Stimulated activated CD8-positive, alpha-beta memory T cell treated with anti-CD3 and anti-CD28 coated beads, Interleukin-15, amount 100 ng/mL, for 48 hours (primary cell): ENCODE measurements at places on chromosomes 13 and 19.
A peak's percentile ranks its signal among the peaks of the same experiment; 100 is the strongest.

GRCh38 chr13:100674572-100674871 lies at the start of gene TMTC4:
TSS of gene TMTC4 (minus strand) at chr13:100674795. CDS start at chr13:100670362, 4,433 bp downstream.
- no peak for DNase-seq

DNA sequence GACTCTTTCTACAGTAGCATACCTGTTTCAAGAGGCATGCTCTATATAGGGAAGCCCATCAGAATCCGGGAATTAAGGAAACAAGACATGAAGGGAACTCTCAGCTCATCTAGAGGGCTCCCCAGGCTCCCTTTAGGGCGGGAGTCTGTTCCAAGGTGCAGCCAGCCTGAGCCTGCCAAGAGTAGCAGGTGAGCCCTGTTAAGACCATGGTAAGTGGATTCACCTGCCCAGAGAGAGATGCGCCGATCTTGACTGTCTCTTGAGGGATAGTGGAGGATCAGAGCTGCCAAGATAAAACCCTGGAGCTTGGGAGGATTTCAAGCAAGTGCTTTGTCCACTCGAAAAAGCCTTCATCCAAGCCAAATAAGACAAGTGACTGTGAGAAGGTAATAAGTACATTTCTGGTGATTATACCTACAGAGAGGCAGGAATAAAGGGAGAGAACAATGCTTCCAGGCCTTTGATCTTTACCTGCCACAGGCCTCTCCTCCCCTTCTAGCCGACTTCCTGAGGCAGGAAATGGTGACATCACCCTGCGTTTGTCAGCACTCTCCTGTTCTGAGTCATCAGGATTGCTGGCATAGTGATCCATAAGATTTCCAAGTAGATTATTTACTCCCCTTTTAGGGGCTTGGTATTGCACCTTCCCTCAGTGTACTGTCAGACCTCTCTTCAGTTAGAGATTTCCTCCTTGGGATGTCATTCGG lies 31.5 kb downstream of the KLF5 start:
- DNase-seq, result no peak

- no peak for DNase-seq
Observed at GRCh38 chr13:109483284-109483683, 303.1 kb downstream of the IRS2 start.

DNA sequence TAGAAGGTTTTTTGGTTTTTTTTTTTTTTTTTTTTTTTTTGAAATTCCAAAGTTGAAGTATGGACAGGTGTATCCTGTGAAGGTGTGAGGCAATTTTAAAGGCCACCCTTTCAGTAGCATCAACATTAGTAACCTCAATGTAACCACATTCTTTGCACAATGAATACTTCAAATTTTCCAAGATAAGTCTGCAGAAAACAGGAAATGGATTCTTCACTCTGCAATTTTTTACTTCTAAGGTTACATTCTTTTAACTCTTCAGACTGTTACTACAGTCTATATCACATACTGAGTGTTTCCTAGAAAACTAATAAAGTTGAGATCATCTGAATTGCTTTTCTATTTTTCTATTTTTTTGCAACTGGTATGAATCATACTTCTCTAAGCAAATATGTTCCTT lies 569.0 kb upstream of the GPC6 start:
- no peak for DNase-seq

DNA sequence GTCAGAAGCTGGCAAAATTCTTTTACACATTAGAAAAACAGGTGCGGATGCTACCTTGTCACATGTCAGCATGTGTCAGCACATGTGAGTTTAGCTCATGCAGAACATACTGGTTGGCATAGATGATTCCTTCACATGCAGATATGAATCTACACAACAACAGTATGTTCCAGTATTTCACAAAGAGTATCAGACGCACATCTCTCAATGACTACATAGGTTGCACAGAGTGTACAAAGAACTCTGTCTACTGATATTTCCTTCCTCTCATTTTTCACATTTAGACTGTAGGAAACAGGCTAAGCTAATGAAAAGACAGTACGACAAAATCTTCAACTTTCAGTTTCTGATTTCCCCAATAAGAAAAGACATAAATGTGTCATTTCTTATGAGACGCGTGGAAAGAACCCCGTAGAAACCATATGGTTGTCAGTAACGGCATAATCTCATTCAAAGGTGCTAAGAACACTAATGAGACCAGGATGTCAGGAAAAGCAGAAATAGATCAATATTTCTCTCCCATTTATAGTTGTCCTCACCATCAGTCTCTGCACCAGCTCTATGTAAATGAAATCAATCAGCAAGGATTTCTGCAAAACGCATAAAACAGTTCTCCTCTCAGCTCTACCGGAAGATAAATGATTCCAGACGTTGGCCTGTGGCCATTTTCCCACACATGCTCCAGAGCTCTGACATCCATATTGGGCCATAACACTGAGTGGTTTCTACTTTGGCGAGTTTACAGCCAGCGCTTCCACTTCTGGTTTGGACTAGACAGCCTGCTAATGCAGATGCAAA lies 81.2 kb downstream of the STARD13 start:
- DNase-seq, result no peak

DNA sequence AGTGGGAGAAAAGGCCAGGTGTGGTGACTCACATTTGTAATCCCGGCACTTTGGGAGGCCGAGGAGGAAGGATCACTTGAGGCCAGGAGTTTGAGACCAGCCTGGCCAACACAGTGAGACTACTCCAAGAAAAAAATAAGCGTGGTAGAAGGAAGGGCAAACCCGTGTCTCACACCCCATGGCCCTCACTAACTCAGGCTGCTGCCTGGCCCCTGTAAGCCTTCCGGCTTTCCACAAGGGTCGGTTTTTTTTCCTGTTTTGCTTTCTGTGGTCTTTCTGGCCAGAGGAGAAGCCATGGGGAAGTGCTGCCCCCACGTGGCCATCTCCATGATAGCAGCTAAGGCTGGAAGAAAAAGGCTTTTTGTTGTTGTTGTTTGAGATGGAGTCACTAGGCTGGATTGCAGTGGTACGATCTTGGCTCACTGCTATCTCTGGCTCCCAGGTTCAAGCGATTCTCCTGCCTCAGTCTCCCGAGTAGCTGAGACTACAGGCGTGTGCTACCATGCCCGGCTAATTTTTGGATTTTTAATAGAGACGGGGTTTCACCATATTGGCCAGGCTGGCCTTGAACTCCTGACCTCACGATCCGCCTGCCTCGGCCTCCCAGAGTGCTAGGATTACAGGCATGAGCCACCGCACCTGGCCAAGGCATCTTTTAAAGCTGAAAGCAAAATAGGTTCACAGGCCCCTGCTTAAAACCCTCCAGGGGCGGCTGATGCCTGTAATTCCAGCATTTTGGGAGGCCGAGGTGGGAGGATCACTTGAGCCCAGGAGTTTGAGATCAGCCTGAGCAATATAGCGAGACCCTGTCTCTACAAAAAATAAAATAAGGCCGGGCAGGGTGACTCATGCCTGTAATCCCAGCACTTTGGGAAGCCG lies 7.5 kb upstream of the ARHGEF18 start:
- DNase-seq, result peak; percentile 64

- DNase-seq, result no peak
Observed at GRCh38 chr13:58455094-58455493, 823.5 kb downstream of the PCDH17 start.

- no peak for DNase-seq
Observed at GRCh38 chr19:51511353-51511752, 9.8 kb upstream of the SIGLEC12 start.

GRCh38 chr19:13860679-13861391 lies 16.1 kb upstream of the NANOS3 start:
- DNase-seq, result no peak

DNA sequence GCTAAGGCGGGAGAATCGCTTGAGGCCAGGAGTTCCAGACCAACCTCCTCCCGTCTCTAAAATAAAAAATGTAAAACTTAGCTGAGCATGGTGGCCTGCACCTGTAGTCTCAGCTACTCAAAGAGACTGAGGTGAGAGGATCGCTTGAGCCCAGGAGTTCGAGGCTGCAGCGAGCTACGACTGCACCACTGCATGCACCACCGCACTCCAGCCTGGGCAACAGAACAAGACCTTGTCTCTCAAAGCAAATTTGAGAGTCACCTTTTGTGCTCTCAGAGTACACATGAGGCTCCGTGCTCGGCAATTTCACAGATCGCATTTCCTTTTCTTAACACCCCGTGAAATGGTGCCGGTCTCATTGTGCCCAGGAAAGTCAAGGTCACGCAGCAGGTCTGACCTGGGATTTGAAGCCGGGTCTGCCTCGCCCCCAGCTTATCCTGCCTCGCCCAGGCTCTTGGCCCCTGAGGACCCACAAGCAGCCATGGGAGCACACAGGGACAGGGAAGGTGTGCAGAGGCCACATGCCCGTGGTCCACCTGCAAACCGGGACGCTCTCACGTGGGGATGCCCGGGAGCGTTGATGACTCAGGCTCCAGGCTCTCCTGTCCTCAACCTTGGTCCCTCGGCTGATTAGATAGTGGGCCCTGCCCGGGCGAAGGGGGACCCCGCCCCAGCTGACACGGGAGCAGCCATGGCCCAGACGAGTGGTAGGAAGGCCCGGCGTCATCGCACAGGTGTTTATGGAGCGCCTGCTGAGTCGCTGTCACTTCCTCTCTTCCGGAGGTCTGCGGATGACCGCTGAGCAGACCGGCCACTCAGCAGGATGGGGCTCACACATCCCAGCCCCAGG lies 1.1 kb upstream of the SMIM24 start:
- DNase-seq, result no peak

- no peak for DNase-seq
Observed at GRCh38 chr19:47719047-47719859, 6.0 kb downstream of the EHD2 start.

DNA sequence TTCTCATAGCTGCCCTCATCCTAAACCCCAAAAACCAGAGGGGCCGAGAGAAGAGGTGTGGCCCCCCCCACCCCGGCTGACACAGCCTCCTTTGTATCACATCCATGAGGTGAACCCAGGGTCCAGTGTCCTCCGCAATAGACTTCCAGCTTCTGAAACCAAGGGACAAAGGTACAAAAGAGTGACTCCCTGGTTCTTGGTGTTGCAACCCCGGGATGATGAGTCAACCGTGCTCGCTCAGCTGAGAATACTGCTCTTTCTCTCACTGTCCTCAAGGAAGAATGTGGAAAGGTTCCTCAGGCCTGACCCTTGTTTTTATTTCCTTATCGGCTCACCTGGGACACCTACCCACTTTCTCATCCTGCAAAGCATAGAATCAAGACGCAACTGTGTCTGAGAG lies 5.5 kb downstream of the SLC15A1 start:
- DNase-seq, result no peak

GRCh38 chr19:16062789-16063188 lies 13.5 kb upstream of the TPM4 start:
- DNase-seq, result no peak

GRCh38 chr13:111954661-111955411 lies 112.1 kb upstream of the SOX1 start:
- DNase-seq, result no peak

DNA sequence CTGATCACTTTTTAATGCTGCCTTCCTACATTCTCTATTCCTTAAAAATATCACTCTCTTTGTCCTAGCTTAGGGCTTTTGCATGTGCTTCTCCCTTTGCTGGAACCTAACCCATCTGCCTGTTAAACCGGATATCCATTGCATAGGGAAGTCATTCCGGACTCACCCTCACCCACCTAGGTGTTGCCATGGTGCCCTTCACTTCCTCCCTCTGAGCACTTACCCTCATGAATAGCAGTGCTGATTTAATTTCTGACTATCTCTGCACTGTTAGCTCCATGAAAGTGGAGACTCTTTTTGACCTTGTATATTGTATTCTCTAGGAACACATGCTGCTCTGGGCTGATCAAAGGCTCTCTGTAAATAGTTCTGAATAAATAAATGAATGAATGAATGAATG lies 401.9 kb downstream of the PCDH20 start:
- DNase-seq, result no peak

GRCh38 chr13:85887406-85887805 lies 88.2 kb upstream of the SLITRK6 start:
- no peak for DNase-seq

DNA sequence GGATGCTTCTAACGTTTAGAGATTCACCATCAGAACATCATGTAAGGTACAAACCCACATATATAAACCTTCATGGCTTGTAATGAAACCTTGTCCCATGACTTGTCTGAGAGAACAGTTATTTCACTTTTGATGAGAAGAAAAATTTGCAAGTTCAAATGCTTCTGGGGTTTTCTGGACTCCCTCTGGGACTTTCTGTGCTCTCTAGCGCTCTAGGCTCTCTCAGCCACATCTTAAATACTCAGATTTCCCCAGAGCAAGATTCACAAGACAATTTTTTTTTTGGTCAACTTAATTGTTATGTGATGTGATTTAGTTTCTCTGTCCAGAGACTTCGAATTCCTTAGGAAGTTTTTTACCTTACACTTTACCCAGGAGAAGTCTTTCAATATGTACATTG lies 282.8 kb upstream of the EDNRB start:
- no peak for DNase-seq

DNA sequence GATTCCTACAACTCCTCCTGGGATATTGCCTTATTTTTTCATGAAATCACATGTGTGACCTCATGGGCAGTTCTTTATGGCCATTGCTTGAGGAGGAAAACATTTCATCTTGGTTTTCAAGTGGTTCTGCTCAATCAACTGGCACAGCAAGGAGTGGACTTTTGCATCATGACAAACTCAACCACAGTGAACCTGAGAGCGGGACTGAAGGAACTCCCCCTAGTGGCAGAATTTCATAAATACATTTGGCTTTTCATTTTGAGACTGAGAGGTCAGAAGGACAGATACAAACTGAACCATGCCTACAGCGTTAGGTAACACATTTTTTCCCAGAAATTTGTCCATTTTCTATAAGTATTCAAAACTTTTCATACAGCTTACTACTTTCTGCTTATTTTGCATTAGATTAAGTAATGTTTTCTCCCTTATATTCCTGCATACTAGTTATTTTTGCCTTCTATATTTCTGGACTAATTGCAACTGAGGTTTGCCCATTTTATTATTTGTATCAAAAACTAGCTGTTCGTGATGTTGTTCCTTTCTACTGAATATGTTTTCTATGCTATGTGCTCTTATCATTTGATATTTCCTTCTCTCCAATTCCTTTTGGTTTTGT lies 13.4 kb upstream of the SIGLEC12 start:
- DNase-seq, result no peak

- DNase-seq, result no peak
Observed at GRCh38 chr13:47215736-47216135, 318.9 kb upstream of the HTR2A start.

DNA sequence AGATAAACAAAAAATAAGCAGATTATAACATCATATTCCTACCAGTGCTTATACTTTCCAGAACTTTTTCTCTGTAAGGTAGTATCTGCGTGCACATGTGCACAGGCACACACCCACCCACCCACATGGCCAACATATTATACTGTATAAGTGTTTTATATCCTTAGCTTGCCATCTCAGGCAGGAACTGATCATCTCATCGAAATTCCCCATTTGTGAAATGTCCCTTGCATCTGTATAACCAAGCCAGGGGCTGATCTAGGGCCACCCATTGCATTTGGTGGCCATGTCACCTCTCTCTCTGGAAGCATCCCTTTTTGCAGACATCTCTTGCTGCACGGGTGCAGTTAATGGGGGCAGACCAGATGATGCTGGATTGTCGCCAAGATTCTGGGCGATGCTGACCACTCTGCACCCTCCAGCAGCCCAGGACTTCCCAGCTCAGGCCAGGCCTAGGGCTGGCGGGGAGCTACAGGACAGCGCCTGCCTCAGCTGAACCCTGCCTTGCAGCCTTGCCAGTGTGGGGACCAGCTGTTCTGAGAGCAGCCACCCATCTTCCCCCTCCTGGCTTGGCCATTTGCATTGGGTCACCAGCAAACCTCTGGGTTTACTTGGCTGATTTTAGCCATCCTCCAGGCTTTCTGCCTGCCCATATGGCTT lies 95.9 kb downstream of the SLC7A1 start:
- DNase-seq, result no peak
